ENCODE measurements at places on chromosomes 1 and 21.
A peak's percentile ranks its signal among the peaks of the same experiment; 100 is the strongest.

DNA sequence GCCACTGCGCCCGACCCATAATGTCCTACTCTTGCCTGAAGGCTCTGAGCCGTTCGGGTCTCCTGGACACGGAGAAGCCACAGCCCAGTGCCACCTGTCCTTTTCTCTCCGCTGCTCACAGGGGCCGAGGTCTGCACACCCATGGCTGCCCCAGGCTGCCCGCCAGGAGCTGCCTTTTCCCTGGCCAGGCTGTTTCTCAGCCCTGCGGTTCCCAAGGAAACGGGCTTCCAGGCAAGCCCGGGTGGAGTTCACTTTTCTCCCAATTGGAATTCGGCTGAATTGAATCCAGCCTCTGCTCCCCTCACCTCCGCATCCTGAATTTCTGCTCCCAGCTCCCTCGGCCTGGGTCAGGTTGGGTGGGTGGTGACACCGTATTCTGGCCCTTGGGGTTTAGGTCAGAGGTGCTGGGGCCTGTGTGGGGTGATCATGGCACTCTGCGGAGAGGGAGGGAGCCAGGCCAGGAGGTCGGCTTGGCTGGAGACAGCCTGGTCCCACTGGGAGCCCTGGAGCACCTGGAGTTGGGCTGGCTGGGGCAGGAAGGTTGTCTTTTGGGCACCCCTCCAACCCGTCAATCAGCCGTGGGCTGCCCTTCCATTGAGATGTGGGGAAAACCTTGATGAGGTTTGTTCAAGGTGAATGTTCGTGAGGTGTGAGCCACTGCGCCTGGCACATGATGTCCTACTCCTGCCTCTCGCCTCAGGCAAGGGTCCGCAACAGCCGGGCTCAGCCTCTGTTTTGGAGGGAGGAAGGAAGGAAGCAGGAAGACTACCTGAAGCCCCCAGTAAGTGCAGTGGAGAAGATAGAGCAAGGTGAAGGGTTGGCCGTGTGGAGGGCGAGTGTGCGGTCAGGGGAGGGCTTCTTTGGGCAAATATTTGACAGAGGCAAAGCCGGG is 25.1 kb downstream of the RRP1 start:
- no peak for DNase-seq

DNA sequence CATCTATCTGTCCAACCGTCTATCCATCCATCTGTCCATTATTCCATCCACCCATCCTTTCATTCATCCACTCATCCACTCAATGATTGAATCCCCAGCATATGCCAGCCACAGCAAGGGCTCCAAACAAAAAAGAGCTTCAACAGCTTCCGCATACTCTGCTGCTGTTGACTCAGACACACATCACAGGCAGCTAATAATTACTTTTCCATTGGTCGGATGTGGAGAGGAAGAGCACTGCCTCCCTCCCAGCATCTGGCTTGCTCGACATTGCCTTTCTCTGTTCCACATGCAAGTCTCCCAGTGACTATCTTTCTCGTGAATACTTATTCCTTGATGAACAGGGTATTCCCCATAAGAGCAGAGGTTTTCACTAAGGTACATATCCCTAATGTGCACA is 176.5 kb downstream of the HIVEP3 start:
- no peak for DNase-seq

- no peak for DNase-seq
These were observed 60.4 kb upstream of the IFNAR2 start for GRCh38 chr21:33169359-33169758.

DNA sequence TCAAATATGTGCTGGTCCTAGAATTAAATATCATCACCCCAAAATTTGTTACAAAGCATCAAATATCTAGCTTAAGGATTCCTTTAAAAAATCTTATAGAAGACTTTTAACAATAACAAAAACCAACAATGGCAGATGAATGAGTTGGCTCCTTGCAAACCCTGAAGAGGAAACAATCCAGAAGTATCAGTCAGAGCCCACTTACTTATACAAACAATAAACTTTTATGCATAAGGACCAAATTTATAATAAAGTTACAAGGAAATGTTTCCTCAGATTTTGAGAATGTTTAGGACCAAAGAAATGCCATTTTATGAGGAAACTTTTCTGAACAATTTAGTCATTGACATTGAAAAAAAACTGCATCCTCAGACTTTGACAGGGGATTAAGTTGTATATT is 52.7 kb downstream of the LPAR3 start:
- DNase-seq = no peak

DNA sequence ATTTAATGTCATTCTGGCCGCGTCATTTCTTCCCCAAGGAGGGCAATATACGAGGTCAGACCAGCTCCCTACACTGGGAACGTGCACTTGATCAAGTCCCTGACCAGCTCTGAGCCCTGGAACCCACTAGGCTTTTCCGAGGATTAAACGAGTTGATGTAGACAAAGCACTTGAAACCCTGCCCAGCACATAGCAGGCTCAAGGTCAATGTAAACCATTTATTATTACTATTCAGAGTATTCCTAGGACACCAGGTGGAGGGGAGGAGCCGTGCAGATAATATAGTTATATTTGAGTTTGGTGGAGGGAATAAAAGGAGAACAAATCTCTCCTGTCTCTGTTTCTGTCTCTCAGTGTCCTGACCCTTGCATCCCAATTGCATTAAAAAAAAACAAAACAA is 174.1 kb upstream of the IGSF21 start:
- no peak for DNase-seq

DNA sequence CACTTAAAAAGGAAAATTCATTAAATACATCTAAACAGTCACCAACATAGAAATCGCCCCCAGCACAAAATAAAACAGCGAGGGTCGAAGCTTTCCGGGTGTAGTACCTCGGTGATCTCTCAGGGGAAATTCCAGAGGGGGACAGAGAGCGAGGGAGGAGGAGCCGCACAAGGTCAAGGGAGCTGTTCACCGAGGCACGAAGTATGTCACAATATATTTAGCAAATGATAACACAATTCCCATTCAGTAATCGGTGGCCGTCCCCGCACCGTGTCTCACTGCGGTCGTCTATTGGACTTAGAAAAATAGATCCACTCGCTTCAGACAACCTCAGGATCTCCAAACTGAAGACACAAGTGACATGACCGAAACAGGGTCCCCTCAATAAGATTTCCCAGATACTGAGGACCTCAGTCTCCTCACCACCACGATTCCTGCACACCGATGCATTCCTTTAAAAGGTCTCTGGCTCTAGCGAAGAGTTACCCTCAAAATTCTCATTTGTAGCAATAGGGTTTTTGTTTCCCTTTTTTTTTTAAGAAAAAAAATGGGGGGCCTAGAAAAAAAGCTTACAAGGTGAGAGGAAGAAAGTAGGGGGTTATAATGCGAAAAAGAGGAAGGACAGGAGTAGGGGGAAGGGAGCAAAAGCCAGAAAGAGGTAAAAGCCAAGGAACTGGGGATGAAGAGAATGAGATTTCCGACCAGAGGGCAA is 1.1 kb downstream of the LPGAT1 start:
- peak; percentile 57 for DNase-seq

DNA sequence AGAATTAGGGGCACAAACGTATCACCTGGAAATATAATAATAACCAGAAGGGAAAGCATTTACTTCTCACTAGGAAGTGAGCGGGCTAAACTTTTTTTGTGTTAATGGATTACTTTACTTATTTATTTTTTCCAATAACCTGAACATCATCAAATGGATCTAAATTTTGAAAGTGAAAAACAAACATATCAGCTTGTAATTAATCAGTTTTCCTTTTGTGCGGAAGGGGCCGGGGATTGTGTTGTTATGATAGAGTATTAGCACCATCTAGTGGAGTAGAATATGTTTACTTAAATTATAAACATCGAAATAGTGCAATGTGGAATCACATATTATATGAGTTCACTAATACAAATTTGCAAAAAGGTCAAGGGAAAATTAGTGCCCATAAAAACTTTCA is 9.0 kb downstream of the CFH start:
- peak; percentile 80 for DNase-seq

GRCh38 chr1:9084906-9085305 is 15.5 kb upstream of the SLC2A5 start:
- no peak for DNase-seq

DNA sequence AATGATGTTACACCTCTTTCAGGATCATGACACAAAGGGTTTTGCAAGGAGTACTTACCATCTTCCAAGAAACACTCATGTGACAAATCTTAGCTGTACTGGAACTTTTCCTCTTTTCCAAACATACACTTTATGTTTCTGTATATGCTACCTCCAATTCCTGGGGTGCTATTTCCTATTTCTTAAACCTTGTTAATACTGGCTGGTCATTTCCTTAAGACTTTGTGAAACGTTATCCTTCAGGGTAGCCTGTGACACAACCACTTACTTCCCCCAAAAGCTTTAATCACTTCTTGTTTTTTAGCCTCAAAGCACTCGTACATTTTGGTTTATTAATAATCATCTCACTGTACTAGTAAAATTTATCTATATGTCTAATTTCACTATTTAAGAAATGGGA is 39.4 kb downstream of the OR10Z1 start:
- DNase-seq = no peak

DNA sequence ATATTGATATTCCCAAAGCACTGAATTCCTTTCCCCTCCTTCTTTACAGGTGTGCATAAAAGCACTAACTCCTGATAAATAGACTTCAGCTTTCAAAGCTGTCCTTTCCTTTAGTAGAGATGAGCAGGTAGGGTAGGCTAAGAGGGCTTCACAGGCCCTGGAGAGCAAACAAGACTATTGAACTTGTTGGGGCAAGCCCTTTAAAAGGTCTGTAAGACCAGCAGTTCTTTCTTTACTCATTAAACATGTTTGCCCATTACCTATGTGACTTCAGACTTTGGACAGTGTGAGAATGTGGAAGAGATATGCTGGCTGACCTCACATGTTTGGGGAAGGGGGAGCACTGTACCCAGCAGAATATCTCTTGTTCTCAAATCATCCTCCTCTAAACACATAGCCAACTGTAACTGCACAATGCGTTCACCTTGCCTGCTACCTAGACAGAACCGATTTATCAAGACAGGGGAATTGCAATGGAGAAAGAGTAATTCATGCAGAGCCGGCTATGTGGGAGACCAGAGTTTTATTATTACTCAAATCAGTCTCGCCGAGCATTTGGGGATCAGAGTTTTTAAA is 27.1 kb upstream of the HAO2 start:
- no peak for DNase-seq

GRCh38 chr1:25952841-25953401 is 44.9 kb downstream of the PAFAH2 start:
- no peak for DNase-seq

- DNase-seq = no peak
These were observed 2.0 kb downstream of the AGRN start for GRCh38 chr1:1021920-1022259.

GRCh38 chr1:15685820-15686219 is 1.7 kb downstream of the PLEKHM2 start:
- no peak for DNase-seq

DNA sequence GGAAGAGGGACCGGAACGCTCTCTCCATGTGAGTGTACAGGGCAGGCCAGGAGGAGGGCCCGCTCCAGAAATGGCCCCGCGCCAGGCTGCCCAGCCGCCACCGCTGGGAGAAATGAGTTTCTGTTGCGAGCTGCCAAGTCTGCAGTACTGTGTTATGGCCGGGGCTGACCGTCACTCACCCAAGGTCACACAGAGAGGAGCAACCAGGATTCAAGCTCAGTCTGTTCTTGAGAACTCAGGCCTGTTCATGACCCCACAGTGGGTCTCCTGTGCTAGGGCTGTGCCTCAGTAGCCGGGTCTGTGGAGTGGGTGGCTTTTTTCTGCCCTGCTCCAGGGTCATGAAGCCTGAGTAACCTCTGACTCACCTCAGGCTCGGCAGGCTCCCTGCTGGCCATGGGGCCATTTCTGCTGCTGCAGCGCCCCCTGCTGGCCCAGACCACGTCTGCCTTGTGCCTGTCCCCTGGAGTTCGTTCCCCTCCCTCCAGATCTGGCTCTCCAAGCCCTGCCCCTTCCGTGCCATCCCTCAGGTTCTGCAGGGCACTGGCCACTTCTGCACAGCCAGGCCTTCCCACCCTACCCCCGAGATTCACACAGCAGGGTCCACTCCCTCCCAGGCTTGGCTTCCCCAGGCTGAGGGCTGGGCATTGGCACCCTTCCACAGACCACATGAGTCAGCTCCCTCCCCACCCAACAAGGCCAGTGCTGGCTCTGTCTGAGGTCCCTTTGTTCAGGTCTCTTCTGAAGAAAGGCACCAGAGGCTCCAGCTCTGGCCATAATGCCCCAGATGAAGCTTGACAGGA is 51.8 kb downstream of the EDN2 start:
- peak; percentile 87 for DNase-seq

GRCh38 chr21:17513214-17514123 is 626 bp downstream of the CXADR start:
- peak; percentile 12 for DNase-seq

DNA sequence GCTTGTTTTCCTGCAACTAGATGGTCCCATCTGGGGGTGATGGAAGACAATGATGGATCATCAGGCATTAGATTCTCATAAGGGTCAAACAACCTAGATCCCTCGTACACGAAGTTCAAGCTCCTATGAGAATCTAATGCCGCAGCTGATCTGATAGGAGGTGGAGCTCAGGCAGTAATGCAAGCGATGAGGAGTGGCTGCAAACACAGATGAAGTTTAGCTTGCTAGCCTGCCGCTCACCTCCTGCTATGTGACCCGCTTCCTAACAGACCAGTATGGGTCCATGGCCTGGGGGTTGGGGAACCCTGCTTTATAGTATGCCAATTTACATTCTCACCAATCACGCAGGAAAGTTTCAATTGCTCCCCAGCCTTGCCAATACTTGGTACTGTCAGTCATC is 37.5 kb downstream of the TLR5 start:
- DNase-seq = no peak

- no peak for DNase-seq
These were observed 6.8 kb upstream of the TADA1 start for GRCh38 chr1:166882893-166883292.

DNA sequence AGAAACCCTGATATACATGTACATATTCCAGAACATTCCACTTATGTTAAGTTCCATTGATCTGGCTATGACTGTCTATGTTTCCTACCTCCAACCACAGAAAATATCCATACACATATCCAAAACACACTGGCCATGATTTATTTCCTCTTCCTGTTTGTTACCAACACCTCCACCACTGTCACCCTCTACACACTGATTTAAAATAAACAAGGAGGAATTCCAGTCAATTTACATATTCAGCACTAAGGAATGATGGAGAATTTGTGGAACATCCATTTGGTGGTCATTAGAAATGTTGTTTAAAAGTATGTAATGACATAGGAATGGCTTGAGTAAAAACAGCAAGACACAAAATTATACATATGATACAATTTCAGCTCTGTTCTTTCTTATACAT is 5.5 kb upstream of the STX6 start:
- no peak for DNase-seq

GRCh38 chr1:143611159-143611558 is 360.6 kb downstream of the FAM72C start:
- peak; percentile 47 for DNase-seq
